Sigmoid colon (tissue), 7 donors: ENCODE measurements at places on chromosomes 7 and 10. TPM values are rescaled to one million over a fixed set of nuclear protein-coding genes. Genes with fewer than 3 reads are reported as not detected.

DNA sequence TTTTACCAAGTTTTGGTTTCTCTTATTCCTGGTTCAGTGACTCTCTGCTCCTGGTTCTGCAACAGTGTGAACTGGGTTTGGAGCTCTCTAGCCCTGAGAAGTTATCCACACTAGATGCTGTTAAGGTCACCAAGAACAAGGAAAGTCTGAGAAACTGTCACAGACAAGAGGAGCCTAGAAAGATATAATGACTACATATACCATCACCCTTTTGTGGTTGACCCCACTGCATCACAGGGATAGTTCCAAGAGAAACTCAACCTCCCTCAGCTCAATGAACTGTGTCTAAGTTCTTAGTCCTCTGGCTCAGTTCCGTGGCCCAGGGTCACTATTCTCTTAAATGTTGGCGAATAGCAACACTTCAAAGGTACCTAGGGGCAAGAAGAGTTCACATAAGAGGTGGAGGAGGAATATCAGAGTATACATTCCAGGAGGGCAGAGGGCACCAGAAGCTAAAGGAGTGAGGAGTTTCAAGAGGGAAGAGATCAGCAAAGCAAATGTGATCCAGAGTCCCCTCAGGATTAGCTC, 171.5 kb downstream of the BUB3 start:
- no peak overlapping the region for H3K4me3 ChIP-seq
- H3K4me1 ChIP-seq: no peaks in the 10 kb centered on the region
- H3K36me3 ChIP-seq: no peaks in the 10 kb centered on the region
- H3K27me3 ChIP-seq: no peaks in the 10 kb centered on the region
- H3K27ac ChIP-seq: no peak overlapping the region

- H3K4me3 ChIP-seq: no peak overlapping the region
- DNase-seq: no peak
Observed at GRCh38 chr10:126468876-126469643, 80.8 kb upstream of the ADAM12 start.

- H3K4me3 ChIP-seq: no peak overlapping the region
- no peaks in the 10 kb centered on the region for H3K4me1 ChIP-seq
- H3K36me3 ChIP-seq: no peaks in the 10 kb centered on the region
- H3K27ac ChIP-seq: no peak overlapping the region
Observed at GRCh38 chr10:19097151-19097550, 48.5 kb downstream of the MALRD1 start.

The LRRC61 gene
- polyA plus RNA-seq: 10.8 TPM

GRCh38 chr7:158581440-158582088, 6.1 kb downstream of the PTPRN2 start:
- no peaks in the 10 kb centered on the region for H3K27me3 ChIP-seq
- no peak overlapping the region for H3K27ac ChIP-seq
- peak; percentile 5 for DNase-seq

DNA sequence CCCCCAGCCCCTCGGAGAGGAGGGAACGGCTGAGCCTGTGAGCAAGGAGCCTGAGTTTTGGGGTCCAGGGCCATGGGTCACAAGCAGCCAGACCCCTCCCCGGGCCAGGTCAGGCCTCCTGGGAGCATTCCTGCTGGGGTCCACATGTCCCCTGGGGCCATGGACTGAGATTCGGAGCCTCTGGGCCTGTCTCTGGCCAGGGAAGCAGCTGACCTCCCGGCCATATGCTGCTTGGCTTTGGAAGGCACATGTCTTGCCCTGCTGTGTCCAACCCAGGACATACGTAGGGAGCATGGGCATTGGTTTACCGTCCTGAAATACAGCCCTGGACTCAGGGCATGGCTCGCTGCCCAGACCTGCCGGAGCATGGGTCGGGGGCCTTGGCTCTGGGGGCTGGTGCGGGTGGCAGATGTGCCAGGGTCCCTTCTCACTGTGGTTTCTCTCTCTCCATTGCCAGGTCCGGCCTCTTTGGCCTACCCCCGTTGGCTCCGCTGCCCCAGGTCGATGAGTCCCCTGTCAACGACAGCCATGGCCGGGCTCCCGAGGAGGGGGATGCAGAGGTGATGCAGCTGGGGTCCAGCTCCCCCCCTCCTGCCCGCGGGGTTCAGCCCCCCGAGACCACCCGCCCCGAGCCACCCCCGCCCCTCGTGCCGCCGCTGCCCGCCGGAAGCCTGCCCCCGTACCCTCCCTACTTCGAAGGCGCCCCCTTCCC, 7.3 kb downstream of the PWWP2B start:
- no peak overlapping the region for H3K4me3 ChIP-seq
- no peaks in the 10 kb centered on the region for H3K27me3 ChIP-seq
- H3K36me3 ChIP-seq: peaks cover 15% of the 10 kb centered on the region
- DNase-seq: no peak
- peaks cover 46% of the 10 kb centered on the region for H3K4me1 ChIP-seq

The UPK3BL2 gene
- not detected for polyA plus RNA-seq

The CFAP70 gene
- polyA plus RNA-seq: 0.66 TPM

DNA sequence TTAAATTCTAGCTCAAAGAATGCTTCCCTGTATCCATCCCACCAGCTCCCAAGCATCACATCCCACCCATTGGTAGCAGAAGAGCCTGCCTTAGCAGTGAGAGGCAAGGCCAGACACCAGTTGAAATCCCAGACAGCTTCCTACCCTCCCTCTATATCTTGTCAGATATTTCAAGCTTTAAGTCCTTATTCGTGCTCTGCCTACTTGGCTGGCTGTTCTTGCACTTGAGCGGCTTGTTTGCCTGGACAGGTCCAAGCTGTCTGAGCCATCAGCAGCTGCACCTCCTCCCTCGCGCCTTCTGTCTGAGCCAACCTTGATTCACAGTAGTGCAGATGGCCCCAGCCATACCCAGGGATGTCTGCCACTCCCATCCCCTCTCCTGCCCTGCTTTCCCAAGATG, 16.4 kb downstream of the LRRC4 start:
- no peak overlapping the region for H3K4me3 ChIP-seq
- no peak overlapping the region for H3K27ac ChIP-seq
- DNase-seq: no peak
- no peaks in the 10 kb centered on the region for H3K27me3 ChIP-seq

DNA sequence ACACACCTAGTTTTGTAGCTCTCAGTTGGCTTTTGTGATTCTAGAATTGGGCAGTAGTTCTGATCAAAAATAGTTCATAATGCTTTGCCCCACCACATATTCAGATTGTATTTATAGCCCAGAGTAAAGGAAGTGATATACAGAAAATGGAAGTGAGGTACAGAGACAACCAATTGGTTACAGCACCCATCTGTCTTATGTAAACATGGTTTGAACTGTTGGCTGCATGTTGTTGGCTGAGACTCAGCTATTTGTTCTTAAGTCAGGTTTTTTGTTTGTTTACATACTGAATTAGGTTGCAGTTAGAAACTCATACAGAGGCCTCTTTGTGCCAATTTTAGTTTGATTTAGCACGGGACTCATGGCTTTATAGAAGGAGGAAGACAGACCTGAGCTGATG, 158.9 kb upstream of the GPR26 start:
- H3K4me3 ChIP-seq: no peak overlapping the region
- DNase-seq: no peak
- no peaks in the 10 kb centered on the region for H3K4me1 ChIP-seq
- H3K27ac ChIP-seq: no peak overlapping the region
- no peaks in the 10 kb centered on the region for H3K27me3 ChIP-seq
- H3K36me3 ChIP-seq: no peaks in the 10 kb centered on the region

GRCh38 chr10:104472505-104472904, 118.9 kb downstream of the CFAP58 start:
- DNase-seq: no peak
- H3K27ac ChIP-seq: no peak overlapping the region
- no peaks in the 10 kb centered on the region for H3K36me3 ChIP-seq
- H3K27me3 ChIP-seq: no peaks in the 10 kb centered on the region
